Aorta (tissue), 5 donors: ENCODE measurements at places on chromosomes 6 and 20.
A peak's percentile ranks its signal among the peaks of the same experiment; 100 is the strongest.

DNA sequence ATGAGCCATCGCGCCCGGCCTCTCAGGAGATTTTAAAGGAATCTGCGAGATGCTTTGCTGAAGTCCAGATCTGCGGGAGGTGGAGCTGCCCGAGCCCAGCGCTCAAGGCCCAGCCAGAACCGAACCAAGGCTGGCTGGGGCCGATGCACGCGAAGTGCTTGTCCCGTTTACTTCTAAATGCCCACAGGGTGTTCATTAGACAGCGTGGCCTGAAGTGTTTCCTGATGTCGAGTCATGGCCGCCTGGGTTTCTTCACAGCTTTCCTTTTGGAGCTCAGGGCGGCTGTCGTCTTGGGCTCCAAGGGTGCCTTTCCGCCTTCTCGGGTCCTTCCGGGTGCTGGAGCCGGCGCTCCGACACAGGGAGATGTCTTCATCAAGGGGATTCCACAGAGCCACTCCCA is 25.1 kb upstream of the CCR6 start:
- DNase-seq, result no peak

DNA sequence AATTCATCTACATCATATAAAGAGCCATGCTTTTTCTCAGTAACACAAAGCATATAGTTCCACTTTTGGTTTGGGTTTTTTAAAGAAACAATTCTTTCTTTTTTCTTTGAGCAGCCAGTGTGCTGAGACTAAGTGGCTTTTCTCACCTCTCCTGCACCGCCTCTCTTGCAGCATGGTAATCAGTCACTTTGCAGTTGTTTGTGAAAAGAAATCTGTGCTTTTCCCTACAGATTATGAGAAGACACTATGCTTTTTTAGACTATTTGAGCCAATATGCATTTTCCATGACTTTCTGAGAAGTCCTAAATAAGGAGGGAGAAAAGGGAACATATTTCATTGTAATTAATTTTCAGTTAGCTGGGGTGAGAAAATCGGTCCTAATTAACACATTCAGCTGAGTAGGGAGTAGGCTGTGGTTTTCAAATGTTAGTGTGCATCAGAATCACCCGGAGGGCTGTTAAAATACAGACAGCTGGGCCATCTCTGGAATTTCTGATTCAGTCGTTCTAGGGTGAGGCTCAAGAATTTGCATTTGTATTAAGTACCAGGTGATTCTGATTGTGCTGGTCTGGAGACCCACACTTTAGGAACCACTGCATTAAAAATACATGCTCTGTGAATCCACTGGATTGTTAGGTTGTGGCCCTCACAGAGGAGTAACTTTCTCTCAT is 155.2 kb downstream of the TINAG start:
- no peak for DNase-seq

- no peak for DNase-seq
Observed at GRCh38 chr20:63310265-63310991, 17.4 kb downstream of the COL20A1 start.

- peak; percentile 55 for DNase-seq
Observed at GRCh38 chr20:62753626-62754025, 42.6 kb upstream of the MRGBP start.

DNA sequence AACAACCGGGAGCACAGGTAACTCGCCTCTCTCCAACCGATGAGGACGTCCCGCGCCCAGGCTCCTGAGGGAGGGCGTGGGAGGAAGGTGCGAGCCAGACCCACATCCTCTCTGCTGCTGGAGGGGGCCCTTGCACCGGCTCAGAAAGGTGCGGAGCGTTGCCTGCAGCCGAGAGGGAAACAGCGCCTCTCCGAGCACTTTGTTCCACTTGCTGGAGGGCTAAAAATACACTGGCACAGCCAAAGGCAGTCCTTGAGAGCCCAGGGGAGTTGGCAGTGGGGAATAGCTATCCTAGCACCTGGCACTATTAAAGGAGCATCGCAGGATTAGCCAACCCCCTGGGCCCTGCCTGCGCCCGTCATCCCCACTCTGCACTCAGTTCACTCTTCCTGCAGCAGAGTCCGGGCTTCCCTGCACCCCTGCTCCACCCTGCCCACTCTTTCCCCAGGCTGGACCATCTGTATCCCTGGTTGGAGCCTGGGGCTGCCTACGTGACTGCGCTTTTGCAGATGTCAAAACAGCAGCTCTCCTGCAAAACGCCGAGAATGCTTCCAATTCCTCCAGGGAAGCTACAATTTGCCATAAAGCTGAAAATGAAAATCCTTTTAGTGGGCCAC is 108.9 kb downstream of the SNX5 start:
- peak; percentile 38 for DNase-seq

- no peak for DNase-seq
Observed at GRCh38 chr6:108841377-108841855, 6.8 kb upstream of the ARMC2 start.

GRCh38 chr6:139325125-139325524 is 33.3 kb upstream of the TXLNB start:
- no peak for DNase-seq

- no peak for DNase-seq
Observed at GRCh38 chr6:72271531-72271930, 350.3 kb upstream of the KCNQ5 start.

- no peak for DNase-seq
Observed at GRCh38 chr6:156160007-156160794, 617.0 kb upstream of the ARID1B start.

GRCh38 chr6:136956590-136957544 is 34.8 kb downstream of the SLC35D3 start:
- no peak for DNase-seq

GRCh38 chr6:155084431-155085123 is 89.5 kb downstream of the TIAM2 start:
- no peak for DNase-seq

- DNase-seq, result no peak
Observed at GRCh38 chr6:131281471-131282270, 146.4 kb downstream of the AKAP7 start.

- no peak for DNase-seq
Observed at GRCh38 chr6:49764571-49765236, 20.5 kb upstream of the CRISP3 start.

- no peak for DNase-seq
Observed at GRCh38 chr6:89952105-89952671, 57.9 kb downstream of the GJA10 start.

DNA sequence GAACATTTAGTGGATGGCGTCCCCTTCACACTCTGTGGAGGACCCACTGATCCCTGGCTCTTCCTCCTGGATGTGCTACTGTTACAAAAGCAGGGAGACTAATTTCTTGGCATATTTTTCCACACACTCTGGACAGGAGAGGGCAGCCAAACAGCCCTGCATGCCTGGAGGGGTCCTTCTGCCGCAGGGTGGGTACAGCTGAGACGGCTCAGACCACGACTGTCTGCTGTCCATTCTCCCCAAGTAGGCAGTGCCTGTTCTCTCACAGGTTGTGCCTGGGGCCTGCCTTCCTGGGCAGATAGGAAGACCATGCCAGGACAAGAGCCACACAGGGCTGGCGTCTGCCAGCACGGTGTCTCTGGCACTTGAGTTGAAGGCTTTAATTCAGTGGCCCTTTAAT is 260.1 kb downstream of the FOXC1 start:
- no peak for DNase-seq

DNA sequence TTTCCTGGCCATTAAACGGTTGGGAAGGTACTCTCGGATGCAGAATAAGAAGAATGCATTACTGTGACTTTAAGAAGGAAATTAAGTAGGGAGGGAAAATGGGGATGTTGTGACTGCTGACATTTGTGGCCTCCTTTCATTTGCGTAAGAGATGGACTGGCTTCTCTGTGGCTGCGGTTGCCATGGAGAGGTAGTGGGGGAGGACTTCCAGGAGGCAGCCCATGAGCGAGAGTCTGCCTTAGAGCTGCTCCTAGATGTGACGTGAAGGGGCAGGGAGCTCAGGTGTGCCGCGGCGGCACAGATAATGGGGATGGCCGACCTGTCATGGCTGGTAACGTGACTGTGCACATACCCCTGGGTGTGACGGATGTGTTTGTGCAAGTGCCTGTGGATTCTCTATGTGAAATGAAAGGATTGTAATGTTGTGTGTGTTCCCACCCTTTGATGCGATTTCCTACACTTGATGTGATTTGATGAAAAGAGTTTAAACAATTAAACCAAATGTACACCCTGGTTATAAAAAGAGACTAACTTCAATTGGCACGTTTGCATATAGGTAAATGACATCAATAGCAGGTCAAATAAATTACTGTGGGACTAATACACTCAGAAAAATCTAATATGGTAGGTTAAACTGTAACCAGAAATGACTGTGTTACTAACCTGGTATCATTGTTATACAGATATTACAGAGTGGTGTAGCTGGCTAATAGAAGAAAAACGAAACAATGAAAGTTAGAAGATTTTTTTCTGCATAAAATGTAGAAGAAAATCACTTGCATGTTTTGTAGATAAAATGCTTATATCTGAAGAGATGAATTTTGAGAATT is 48.9 kb downstream of the HIVEP1 start:
- DNase-seq, result peak; percentile 89

DNA sequence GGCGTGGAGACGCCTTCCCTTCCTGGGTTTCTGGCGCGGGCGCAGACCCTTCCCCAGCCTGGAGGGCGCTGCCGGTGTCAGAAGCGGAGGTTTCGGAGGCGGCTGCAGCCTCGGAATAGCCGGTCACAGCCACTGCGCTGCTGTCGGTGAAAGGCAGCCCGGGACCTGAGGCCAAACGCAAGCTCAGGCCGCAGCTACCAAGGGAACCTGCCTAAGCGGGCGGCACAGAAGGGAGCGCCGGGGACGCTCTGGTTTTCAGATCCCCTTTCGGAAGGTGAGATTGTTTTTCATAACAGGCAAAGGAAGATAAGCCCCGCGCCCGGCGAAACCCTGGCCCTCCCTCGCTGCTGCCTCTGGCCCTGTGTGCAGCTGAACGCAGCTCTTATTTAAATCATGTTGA is 116.5 kb downstream of the FAM120B start:
- DNase-seq, result no peak

- DNase-seq, result no peak
Observed at GRCh38 chr20:8530022-8530421, 398.0 kb downstream of the PLCB1 start.

DNA sequence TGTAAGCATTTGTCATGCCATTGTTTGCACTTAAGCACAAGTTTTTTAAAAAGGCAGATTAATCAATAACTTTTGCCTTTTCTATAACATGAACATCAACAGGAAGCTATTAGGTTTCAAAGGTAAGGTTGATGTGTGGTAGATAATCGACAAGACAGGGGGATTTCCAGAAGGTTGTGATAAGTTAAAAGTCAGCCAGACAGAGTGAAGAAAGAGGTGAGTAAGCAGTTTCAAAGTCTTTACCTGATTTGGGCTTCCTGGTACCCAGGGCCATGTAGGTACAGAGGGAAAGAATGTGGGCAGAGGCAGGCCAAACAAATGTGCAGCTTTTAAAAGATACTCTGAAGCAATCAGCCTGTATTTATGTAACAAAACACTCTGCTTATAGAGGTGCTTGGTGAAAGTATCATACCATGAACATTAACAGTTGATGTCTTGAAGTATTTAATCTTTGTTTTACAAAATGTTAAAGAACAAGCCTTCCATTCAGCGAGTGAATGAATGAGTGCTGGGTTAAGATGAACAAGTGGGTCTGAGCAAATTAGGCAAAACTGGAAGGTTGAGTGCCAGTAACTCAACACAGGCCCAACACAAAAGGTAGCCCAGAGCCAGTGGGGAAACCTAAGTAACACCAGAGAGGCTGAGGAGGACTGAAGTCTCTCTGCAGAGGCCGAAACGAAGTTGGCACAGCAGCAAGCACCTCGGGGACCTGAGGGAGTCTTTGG is 60.2 kb downstream of the LRRC1 start:
- no peak for DNase-seq

DNA sequence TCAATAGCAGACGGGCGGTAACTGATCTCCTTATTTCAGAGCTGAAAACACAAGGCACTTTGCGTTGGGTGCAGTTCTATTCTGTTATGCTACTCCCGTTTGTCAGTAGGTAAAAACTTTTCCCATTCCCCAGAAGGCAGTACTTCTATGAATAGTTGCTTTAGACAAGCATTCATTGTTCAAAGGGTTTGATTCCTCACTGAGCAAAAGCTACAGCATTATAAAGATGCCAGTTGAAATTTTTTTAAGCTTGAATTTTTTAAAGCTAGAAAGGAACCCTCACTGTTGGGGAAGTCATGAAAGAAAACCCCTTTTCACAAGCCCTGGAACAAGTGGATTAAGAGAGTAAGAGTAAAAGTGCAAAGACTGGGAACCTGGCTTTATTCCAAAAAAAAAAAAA is 42.3 kb downstream of the FUT9 start:
- DNase-seq, result no peak

DNA sequence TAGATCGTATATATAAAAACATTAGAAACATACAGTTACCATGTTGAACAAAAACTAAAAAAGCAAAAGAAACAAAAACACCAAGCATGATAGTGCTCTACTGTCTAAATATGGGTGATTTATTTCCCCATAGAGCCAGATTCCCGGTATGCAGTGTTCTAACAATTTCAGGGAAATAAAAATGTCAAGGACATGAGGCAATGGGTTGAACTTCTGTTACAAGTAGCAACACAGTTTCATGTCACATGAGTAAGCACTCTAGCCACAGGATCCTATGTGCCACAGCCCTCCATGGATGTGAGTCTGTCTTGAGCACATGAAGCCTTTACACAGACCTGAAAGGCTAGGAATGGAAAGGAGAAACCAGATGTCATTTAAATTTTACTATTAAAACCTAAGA is 96.0 kb downstream of the MAP3K5 start:
- no peak for DNase-seq

DNA sequence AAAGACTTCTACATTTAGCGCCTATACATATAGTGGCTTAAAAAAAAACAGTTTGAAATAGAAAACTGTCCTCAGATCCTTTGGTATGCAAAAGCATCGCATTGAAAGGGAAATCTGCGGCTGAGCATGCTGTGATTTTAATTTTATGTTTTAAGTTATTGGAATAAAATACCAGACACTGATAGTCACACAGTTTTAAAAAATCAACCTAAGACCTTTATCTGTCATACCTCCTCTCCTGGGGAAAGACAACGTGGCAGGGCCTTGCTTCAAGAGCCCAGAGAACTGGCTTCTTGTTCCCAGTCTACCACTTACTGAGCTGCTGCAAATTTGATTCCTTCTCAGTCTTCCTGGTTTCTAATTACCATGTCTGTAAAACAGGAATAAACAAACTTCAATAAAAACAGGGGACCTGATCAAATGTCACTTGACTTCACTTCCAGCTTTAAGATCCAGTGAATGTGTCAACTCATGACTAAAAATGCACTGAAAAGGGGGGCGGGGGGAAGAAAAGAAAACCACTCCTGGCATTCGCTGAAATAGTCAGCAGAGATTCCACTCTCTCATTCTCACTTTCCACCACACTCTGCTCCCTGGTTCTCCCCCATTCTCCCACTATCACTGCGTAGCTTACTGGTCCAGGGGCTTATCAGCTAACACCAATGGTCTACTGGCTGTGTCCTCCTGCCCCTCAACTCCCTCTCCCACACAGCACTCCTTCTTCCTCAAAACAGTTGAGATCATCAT is 494.7 kb upstream of the MARCKS start:
- no peak for DNase-seq

DNA sequence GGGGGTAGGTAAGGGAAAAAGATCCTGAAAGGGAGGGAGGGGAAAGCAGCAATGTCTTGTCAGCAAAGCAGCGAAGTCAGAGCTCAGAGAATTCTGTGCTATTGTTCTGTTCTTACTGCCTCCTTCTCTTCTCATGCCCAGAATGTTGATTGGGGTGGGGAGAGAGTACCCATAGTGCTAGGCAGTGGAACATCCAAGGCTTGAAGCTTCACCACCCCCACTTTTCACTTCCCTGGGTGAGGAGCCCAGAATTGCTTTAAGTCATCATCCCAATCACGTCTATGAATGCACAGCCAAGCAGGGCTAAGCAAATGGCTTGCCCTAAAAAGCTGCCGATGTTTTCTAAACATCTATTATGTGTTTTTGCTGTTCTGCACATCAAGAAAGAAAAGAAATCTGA is 16.5 kb downstream of the REPS1 start:
- no peak for DNase-seq

- DNase-seq, result no peak
Observed at GRCh38 chr6:5151955-5152401, 66.8 kb downstream of the PPP1R3G start.
